ENCODE measurements at places on chromosomes 12 and 14.

DNA sequence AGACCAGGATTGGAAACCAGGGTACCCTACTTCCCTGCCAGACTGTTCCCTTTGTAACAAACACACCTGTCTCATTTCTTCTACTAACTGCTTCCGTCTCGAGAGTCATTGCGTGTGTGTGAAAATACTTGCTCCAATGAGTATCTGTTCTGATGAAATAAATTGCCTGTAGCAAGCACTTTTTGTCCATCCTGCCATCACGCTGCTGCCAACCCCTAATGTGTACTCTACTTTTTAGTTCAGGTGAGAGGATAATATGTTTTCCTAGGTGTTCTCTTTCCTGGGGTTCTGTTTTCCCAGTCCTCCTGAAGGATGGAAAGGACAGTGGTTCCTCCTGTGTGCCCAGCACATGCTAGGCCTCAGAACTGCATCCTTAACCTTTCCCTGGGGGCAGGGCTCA, 1.0 kb downstream of the TUNAR start:
- no peak for DNase-seq

- no peak for DNase-seq
Observed at GRCh38 chr12:123078120-123078465, 72.8 kb downstream of the PITPNM2 start.

- DNase-seq: no peak
Observed at GRCh38 chr12:7130701-7131501, 730 bp downstream of the CLSTN3 start.

GRCh38 chr14:71247106-71247505, 339.8 kb downstream of the PCNX1 start:
- DNase-seq: no peak

- no peak for DNase-seq
Observed at GRCh38 chr14:88535149-88535548, 19.7 kb downstream of the PTPN21 start.

DNA sequence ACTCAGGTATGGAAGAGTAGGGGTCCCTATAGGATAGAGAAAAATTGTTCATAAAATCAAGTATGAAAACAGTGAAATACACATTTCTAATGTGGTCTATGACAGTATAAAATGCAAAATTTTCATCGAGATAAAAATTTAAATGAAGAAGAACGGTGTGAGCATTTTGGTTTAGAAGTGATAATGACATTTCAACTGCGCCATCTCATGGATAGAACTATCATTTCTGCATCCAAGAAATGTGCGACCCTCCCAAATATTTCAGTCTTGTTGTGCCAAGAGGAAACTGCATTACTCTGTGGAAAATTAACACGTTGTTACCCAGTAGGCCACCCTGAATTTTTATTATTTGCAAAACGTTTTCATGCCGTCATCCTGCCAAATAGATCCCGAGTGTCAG, 108.8 kb downstream of the CRACR2A start:
- DNase-seq: no peak

GRCh38 chr12:128811806-128812205, 12.0 kb downstream of the SLC15A4 start:
- DNase-seq: no peak

GRCh38 chr12:63918800-63919300, 74.3 kb downstream of the SRGAP1 start:
- no peak for DNase-seq

- DNase-seq: no peak
Observed at GRCh38 chr12:89468017-89468416, 56.6 kb downstream of the GALNT4 start.

- no peak for DNase-seq
Observed at GRCh38 chr12:100427078-100427477, 46.6 kb upstream of the NR1H4 start.
